ENCODE measurements at places on chromosomes 1 and 21.

- peak; percentile 93 for DNase-seq
Observed at GRCh38 chr1:234963180-234963903, 165.3 kb downstream of the TOMM20 start.

DNA sequence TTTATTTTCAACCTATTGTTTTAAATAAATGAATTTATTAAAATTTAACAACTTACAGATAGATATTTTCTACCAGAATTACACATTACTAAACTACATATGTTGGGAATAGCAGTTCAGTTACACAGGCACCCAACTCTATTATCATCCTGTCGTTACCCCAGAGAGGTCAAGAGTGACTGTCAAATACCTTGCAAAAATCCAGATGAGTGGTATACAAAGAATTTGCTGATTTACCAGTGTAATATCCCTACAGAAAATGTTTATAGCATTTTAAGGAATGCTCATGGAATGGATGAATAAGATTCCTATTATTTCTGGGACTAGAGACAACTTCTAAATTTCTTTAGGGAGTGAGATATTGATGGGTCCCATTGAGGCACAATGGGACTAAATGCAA is 300.7 kb upstream of the RGS18 start:
- DNase-seq = peak; percentile 31

GRCh38 chr1:27940297-27940696 is 5.5 kb downstream of the SMPDL3B start:
- DNase-seq = peak; percentile 27

DNA sequence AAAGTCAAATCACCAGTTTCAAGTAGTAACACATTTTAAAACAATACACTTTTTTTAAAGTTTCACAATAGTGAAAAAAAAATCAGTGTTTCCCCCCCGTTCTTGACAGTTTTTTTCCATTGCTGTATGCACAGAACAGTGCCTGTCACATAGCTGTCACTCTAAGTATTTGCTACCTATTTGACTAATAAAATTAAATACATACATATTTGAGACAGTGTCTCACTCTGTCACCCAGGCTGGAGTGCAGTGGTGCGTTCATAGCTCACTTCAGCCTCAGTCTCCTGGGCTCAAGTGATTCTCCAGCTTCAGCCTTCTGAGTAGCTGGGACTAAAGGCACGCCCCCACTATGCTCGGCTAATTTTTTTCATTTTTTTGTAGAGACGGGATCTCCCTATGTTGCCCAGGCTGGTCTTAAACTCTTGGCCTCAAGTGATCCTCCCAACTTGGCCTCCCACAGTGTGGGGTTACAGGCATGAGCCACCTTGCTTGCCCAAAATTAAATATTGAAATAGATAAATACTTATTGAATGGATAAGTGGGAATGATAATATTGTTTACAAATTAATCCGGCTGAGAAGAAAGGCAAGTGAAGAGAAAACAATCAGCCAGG is 12.6 kb upstream of the RHBG start:
- no peak for DNase-seq

GRCh38 chr1:115850937-115851336 is 10.0 kb upstream of the NHLH2 start:
- no peak for DNase-seq

DNA sequence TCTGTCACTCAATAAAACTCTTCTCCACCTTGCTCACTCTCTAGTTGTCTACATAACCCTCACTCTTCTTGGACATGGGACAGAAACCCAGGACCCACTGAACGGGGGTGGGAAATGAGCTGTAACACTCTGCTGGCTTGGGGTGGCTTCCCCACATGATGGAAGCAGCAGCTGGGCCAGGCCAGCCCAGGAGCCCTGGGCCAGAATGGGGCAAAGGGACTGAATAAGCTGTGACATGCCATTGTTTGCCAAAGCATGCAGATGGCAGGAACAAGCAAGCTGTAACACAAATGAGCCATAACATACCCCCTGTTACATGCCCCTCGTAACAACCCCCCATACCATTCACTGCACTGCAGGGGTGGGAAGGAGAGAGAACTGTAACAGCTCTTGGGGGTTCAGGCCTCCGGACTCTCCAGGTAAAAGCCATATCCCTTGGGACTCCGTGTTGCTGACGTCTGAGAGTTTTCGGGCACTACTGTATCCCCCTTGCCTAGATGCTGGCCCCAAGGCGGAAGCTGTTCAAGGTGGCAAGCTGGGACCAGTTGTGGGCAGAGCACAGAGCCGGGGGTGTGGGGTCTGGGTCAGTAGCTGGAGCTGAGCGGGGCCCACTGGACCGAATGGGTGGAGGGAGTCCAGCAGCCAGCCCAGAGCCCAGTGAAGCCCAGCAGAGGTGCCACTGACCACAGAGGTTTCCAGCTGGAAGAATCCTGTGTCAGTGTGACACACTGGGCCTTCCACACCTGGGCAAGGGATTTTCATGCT is 56.1 kb upstream of the DMRTB1 start:
- no peak for DNase-seq

DNA sequence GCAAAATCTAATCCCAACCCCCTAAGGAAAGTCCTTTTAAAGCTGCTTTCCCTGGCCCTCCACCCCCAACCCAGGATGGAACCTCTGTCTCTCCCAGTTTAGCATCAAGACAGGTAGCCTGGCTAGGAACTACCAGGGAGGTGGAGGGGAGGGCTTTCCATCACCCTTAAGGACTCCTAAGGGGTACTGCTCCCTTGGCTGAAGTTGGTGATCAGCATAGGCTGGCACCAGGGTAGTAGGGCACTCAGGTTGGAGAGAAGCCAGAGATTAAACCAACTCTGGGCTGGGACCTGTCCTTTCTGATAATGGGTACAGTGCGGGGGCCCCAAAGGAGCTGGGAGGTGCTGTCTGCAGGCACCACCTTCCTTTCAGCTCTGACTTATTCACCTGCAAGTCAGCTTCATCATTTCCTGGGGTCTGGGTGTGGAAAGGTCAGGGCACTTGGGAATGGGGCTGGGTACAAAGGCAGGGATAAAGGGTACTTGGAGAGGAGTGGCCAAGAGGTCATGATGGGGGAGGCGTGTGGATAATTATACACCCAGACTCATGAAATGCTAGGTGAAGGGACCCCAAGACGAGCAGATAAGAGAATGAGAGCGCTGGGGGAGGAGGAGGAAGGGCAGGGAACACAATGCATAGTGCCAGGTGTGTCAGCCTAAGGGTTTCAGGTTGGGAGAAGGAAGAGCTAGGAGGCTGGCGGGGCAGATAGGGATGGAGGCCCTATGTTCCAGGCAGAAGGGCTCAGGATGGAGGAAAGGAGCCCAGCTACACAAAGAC is 1.2 kb downstream of the ARHGEF2 start:
- DNase-seq = no peak
